ENCODE measurements at places on chromosomes 13 and 19. TPM values are rescaled to one million over a fixed set of nuclear protein-coding genes. Genes with fewer than 3 reads are reported as not detected.

The RFPL4AL1 gene
- total RNA-seq: not detected

The EDNRB gene
- total RNA-seq: 18.3 TPM

The KLK15 gene
- total RNA-seq: not detected

- DNase-seq: no peak
Measured at GRCh38 chr13:36875961-36876360, 44.1 kb downstream of the SMAD9 start.

The C13orf46 gene
- 1.1 TPM for total RNA-seq

The CEACAM5 gene
- total RNA-seq: not detected

The NCAN gene
- total RNA-seq: 0.06 TPM

DNA sequence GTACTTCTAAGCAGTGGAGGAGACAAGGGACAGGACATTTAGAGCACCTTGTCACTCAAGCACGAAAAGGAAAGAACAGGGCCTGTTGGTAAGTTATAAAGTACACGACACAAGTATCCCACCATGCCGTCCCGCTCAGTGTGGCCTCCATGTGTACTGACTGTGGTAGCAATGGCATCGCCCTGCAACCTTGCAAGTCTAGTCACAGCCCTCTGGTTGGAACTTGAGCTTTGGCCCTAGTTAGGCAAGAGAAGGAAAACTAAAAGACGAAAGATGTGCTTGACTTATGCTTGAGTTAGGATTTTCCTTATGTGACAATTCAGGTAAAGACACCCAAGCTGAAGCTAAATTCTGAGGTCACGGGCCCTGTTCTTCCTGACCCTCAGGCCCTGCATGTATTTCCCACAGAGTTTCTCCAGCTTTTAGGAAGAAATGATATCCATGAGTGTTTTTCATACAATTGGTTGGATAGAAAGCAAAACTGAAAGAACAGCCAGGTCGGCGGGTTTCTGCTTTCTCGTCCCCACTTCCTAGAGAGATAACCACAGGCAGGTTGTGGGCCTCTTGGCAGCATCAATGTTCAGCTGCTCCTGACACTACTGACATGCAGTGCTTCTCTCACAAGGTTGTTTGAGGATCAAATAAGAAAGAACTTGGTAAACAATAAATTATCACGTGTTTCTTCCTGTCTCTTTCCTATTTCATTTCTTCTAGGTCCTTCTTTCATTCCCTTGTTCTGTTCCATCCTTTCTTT lies 216.2 kb downstream of the IRS2 start:
- DNase-seq: no peak

The TDRD12 gene
- not detected for total RNA-seq
